Nephron progenitor cell (in vitro differentiated cells): ENCODE measurements at places on chromosomes 5 and 9.
A peak's percentile ranks its signal among the peaks of the same experiment; 100 is the strongest.

- no peak for DNase-seq
Measured at GRCh38 chr9:121888438-121888775, 204.7 kb downstream of the TTLL11 start.

- DNase-seq = no peak
Measured at GRCh38 chr9:15389173-15389572, 33.5 kb upstream of the SNAPC3 start.

DNA sequence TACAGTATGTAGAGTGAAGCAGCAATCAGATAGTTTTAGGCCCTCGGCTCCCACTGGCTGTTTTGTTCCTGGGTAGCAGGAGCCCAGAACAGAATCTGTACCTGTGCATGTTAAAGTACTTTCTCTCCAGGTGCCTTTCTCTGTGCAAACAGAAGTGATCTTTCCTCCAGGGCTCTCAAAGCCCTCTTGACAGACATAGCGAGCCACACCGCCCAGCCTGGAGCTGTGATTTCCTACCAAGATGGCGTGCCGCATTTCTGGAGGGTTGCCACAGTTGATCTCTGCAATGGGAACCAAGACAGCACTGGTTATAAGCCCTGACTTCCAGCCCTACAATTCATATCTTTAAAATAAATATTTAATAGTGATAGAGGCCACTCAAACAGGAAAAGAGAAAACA, 50.9 kb downstream of the SUSD1 start:
- no peak for DNase-seq

DNA sequence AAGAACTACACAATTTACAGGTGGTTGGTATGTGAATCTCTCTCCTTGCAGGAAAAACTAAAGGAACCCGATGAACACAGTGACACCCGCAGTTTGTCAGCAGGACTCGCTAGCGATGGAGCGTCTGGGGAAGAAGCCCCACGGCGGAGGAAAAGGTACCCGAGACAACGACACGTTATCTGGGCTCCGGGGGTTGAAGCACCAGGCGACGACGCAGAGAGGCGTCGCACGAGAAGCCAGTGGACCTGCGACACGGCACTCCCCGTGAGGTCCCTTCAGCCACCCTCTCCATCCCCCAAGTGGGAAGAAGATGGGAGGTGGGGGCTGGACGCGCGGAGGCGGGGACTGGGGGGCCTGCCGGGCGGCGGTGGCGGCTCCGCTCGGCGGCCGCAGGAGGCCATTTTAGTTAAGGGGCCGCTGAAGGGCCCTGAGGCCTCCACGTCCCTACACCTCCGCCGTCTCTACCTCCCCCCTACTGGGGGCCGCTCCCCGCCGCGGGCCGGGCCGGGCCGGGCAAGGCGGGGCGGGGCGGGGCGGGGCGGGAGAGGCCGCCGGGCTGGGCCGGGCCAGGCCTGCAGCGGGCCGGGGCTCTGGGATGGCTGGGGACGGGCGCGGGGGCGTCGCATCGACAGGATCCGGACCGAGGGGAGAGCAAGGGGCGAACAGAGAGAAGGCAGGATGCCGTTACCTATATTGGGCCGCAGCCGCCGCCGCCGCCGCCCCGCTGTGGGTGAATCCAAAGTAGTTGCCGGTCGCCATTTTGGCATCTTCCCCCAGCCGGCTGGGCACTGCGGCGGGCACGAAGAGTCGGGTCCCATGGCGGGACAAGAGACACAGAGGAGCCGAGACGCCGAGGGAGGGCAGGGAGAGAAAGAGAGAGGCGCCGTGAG, 754 bp downstream of the ZFR start:
- peak; percentile 59 for DNase-seq

- no peak for DNase-seq
Measured at GRCh38 chr5:112604732-112605630, 132.7 kb upstream of the APC start.
